Activated CD4-positive, alpha-beta memory T cell treated with anti-CD3 and anti-CD28 coated beads for 36 hours (primary cell): ENCODE measurements at places on chromosomes 1 and 21.
A peak's percentile ranks its signal among the peaks of the same experiment; 100 is the strongest.

DNA sequence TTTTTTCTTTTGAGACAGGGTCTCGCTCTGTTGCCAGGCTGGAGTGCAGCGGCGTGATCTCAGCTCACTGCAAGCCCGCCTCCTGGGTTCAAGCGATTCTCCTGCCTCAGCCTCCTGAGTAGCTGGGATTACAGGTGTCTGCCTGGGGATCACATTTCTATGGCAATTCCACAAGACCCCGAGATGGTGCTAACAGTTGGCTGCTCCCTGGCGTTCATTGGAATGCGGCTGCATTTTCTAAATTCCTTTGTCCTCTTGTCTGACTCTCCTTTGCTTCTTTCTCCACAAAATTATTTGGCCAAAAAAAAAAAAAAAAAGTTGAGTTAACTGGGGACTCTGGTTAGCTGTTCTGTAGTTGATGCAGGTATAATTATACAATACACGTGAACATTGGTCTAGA, 176.4 kb downstream of the ETS2 start:
- no peak for DNase-seq

GRCh38 chr1:22088331-22088730, 35.8 kb downstream of the CDC42 start:
- DNase-seq, result no peak

DNA sequence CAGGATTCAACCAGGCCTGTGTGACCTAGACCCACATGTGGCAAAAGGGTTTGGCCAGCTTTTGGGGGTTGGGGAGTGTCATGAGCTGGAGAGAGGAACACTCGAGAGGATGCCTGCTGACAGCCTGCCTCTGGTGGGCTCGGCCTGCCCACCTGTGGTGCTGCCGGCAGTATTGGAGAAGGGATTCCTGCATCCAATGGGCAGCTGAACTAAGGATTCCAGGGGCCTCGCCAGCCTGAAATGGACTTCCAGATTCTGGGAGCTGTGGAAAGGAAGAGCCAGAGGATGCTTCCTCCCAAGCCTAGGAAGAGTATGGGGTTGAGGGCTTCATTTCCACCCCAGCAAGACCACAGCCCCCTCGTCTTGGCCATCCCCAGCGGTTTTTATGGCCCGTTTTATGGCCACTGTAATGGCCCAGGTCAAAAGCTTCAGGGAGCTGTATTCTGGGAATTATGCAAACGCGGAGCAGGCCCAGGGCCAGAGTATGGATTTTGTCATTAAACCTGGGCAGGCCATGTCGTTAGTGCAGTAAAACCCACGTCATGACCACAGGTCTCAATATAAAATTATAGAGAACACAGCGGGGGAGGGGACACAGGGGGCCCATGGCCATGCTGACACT, 63.6 kb downstream of the TMEM53 start:
- no peak for DNase-seq

- no peak for DNase-seq
Measured at GRCh38 chr1:58979677-58980076, 195.8 kb upstream of the JUN start.

GRCh38 chr1:86695400-86695799, 9.0 kb upstream of the SH3GLB1 start:
- no peak for DNase-seq

DNA sequence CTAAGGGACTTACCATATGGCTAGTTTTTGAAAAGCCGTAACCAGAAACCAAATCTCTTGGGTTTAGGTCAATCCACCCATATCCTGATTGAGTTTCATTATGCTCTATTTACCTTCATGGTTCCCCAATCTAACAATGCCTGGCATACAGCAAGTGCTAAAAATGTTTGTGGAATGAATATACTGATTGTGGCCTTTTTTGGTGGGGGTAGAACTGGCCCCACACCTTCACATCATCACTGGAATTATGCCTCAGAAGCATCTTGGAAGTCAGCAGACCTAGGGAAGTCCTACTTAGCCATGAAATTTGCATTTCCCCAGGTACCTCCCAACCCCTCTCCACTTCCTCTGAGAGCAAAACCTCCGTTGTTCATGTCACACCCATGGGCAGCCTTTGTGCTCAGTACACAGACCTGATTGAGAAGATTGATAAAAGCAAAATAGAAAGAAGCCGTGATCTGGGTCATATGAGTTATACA, 17.8 kb upstream of the SLAMF1 start:
- DNase-seq, result peak; percentile 70

- no peak for DNase-seq
Measured at GRCh38 chr1:159089184-159089791, 12.7 kb upstream of the AIM2 start.

DNA sequence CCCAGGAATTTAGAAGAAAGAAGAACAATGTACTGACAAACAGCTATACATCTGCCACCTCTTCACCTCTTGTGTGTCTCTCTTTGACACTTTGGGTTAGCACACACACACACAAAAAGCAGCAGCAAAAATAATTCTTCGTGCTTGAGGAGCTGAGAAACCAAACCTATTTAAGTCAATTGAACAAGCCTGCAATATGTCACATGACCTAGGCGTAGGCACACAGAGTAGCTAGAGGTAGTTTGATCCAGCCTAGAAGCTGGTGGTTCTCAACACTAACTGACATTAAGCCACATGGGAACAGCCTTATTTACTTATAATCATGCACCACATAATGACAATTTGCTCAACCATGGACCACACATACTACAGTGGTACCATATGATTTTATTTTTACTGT, 32.3 kb downstream of the RRAGC start:
- DNase-seq, result no peak

GRCh38 chr1:115142616-115143015, 53.3 kb upstream of the TSPAN2 start:
- DNase-seq, result no peak

DNA sequence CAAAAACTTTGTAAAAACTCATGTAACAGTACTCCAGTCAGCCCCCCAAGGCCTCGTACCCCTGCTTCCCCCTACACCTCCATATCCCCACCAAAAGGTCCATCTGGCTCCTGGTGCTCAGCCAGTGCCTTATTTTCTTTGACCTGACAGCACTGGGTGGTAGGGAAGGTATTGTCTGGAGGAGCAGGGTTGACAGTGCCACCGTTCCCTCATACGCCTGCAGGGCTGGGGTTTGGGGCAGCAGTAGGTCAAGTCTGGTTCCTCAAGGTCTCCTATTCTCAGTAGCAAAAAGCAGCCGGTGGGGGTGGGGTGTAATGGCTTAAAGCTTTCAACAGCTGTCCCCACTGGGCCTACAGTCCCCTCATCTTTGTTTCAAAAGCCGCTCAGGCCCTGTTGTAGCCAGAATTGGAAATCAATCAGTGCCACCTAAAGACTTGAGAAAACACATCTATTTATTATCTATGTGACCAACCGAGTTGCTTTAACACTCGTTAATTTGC, 25.3 kb upstream of the TTF2 start:
- DNase-seq, result no peak

DNA sequence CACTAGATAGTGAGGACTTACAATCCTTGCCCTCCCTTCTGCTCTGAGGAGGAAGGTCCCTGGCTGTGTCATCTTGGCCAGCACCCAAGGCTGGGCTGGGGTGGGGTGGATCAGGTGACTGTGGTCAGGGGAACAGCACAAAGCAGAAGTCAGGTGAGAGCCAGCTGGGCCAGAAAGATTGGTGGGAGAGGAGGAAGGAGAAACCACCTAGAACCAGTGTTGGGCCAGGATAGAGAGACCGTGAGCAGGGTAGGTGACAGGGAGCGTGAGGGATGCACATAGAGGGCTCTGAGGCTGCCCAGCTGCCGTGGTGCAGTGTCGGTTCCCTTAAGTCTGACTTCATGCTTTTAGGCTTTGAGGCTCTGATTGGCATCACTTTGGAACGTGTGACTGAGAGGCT, 22.7 kb downstream of the NCF2 start:
- peak; percentile 45 for DNase-seq

DNA sequence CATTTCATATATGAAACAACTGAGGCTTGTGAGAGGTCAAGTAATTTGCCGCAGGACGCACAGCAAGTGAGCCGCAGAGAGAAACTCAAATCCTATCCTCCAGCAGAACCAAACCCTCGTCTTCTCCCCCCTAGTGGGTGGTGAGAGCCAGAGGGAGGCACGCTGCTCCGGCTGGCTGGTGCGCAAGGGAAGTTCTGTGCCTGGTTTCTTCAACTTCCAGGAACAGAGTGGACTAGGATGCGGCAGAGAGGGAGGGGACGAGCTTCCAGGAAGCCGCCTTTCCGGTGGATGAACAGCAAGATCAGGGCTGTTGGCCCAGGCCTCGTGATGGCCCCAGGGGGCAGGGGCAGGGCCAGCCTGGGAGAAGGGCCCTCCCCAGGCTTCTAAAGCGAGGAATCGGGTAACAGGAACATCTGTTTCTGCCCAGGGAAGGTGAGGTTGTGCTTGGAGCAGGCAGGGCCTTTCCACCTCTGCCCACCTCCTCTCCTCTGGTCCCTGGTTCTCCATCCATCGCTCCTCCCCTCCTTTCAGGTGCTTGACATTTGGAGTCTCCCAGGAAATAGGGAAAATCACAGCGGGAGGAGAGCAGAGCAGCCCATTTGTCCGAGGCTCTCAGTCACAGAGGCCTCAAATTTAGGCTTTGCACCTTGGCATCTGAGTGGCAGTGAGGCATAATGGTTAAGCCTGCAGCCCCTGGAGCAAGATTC, 16.8 kb upstream of the PDIK1L start:
- no peak for DNase-seq

DNA sequence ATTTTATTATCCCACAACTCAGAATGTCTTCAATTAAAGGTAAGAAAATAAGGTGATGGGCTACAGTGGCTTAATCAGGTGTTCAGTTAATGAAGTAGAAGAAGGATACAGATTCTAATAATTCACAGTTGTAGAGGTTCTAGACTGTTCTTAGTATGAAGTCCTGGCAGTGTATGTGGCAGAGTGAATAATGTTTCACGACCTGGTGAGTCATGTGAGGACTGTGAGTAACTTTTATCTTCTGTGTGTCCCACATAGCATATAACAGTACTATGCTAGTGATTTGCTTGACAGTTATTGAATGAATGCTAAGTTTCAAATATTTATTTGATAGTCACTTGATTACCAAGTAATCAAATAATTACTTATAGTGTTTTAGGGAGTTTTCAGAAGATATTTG, 20.0 kb downstream of the SLC16A4 start:
- peak; percentile 29 for DNase-seq

- DNase-seq, result no peak
Measured at GRCh38 chr1:92051948-92052347, 22.2 kb downstream of the EPHX4 start.

DNA sequence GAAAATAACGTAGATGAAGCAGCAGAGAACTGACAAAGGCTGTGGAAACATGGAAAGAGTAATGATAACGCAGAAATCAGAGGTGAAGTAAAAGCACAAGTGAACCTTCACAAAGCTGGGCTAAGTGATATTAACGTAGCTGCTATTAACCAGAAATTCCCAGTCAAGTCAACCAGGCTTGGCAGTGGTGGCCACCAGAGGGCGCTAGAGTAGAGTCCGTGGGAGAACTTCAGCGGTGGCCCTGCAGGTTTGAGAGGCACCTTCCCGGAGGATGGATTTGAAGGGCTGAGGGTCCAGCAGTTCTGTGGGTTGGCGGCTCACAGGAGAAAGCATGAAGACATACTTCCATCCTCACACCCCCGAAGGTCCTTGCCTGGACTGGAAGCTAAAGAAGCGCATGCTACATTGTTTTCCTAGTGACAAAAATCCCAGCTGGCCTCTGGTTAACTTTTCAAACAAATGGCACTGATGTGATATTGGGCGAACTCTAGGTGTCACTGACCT, 81.7 kb upstream of the ZNF648 start:
- peak; percentile 91 for DNase-seq

DNA sequence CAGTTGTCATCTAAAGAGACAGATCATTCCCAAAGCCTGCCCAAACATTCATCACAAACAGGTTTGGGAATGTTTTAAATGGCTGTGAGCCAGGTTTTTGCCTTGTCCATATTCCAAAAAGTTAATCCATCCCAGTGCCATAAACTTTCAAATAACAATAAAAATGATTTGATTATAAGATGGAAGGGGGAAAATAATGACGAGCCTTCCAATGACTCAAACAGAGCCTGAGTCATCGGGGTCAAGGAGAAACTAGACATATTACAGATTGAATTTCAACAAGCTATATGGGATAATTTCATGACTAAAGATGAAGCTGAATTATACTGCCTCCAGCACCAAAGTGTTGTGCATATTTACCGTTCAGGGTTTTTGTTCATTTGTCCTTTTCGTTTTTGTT, 195.8 kb upstream of the PKN2 start:
- DNase-seq, result no peak

DNA sequence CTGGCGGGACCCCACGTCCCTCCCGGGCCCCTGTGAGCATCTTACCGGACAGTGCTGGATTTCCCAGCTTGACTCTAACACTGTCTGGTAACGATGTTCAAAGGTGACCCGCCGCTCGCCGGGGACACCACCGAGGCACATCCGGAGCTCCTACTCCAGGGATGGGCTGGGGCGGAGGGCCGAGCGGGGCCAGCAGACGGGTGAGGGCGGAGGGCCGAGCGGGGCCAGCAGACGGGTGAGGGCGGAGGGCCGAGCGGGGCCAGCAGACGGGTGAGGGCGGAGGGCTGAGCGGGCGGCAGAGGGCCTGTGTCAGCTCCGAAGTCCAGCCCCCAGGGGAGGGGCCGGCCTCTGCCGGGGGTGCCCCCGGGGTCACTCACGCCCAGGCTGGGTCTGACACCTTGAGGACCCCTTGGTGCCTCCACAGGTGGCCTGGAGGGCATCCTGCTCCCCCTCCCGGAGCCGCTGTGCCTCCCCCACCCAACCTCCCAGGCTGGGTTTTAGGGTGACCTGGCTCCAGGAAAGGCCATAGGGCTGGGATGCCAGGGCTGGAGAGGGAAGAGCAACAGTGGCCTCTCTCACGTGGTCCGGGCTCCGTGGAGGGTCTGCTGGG, 5.7 kb upstream of the TTLL10 start:
- DNase-seq, result no peak
